ENCODE measurements at places on chromosomes 12 and 14.

- DNase-seq = no peak
Measured at GRCh38 chr12:48105321-48105866, 485 bp downstream of the SENP1 start.

- DNase-seq = peak; percentile 29
Measured at GRCh38 chr12:105930557-105931503, 207.9 kb downstream of the NUAK1 start.

- DNase-seq = no peak
Measured at GRCh38 chr12:71567537-71567936, 96.1 kb downstream of the ZFC3H1 start.

GRCh38 chr12:96396209-96396608 lies 4.0 kb downstream of the CDK17 start:
- DNase-seq = no peak

- peak; percentile 68 for DNase-seq
Measured at GRCh38 chr14:104799244-104800014, 1.5 kb upstream of the ZBTB42 start.

DNA sequence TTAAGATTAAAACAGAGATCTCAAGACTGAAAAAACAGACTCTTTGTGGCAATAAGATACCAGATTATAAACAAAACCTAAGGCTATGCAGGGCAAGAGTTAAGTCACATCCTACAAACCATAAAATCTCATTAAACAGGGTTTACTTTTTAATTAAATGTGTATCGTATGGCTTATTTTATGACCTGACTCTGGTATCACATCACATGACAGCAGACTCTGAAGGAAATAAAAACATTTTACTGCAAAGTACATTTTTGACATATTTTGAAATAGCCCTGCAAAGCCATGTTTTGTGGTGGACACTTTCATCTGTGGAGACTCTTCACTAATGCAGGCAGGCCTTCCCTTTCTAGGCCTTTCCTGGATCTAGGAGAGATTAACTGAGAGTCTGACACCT lies 327.6 kb upstream of the CLEC14A start:
- DNase-seq = no peak

GRCh38 chr12:46214668-46215436 lies 54.0 kb downstream of the SLC38A1 start:
- DNase-seq = no peak

DNA sequence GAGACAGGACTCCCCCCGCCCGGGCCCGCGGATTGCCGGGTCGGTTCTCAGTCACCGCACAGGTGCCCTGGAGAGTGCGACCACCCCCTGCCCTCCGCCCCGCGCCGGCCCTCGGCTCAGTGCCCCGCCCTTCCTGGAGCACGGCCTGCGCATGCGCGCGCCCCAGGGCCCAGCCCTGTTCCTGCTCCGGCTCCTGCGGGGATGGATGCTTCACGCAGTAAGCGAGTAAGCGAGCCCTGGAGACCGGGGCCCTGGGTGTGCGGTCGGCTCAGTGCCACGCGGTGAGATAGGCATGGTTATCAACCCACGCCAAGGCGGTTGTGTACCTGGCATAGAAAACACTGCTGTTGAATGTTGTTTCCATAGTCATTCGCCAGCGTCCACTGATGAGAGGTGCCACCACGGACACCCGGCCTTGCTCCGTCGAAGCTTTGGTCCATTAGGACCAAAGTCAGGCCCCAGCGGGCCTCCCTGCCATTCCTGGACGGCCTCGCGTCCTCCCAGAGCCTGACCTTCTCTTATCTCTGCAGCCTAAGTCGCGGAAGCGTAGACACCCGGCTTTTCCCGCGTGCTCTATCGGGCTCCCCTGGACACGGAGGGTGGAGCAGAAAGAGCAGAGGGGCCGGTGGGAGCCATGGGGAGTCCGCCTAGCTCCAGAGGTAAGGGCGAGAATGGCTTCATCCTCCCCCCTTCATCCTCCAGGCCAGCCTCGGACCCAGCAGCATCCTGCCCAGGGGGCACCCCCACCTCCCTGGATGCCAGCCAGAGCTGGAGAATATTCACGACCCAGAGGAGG lies 90.6 kb downstream of the PAPOLA start:
- peak; percentile 94 for DNase-seq

GRCh38 chr14:58749066-58749669 lies 111.4 kb downstream of the DACT1 start:
- no peak for DNase-seq

Data from iPS-NIHi11 (cell line).